ENCODE measurements at places on chromosomes 6 and 20. TPM values are rescaled to one million over a fixed set of nuclear protein-coding genes. Genes with fewer than 3 reads are reported as not detected.

DNA sequence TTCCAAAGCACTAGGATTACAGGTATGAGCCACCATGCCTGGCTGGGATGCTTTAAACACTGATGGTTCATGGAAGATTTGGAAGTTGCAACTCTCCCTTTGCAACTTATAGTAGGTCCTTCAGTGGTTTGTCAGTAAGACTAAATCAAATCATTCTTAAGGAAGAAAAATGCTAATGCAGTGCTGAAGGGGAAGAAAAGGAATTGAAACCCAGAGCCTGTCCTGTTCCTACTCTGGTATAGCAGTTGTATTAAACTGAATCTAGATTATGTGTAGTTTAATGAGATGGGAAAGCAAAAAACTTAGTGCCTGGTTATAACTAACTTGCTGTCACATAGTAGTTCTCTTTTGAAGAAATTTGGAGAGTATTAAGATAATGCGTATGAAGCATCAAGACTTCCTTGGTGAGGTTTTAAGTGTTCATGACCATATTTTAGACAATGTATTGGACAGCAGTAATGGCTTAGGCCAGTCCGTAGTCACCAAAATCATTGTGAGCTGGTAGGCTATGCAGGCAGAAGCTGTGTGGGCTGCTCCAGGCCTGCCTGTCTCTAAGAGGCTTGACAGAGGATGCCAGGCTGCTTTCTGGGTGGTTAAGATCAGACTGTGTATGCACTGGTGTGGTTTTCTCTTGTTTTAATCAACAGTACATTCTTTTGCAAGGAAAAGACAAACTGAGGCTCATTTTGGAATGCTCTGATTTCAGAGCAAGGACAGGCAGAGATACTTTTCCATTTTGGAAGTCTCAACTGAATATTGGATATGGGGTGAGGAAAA is 14.0 kb downstream of the PAQR8 start:
- DNase-seq = no peak

CLPSL2 gene
- not detected for total RNA-seq

GTPBP2 gene
- total RNA-seq = 60.9 TPM

IRAK1BP1 gene
- 4.3 TPM for total RNA-seq

DNA sequence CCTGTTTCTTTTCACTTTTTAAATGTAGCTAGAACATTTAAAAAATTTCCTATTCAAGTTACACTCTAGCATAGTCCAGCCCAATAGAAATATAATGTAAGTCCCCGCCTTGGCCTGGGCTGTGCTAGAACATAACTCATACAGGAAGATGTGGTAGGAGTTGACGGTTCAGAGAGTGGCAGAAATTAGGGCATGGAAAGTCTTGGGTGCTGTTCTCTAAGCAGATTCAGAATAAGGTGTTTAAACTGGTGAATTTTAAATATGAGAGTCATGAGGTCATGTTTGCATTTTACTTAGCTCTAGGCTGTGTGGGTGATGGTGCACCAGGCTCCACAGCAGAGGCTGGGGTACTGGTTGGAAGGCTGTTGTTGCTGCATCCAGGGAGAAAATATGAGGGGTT is 256.5 kb downstream of the FARS2 start:
- DNase-seq = no peak

- DNase-seq = peak; percentile 91
Observed at GRCh38 chr6:28218312-28219248, 6.5 kb upstream of the ZSCAN9 start.

LTA gene
- 2.4 TPM for total RNA-seq

GRCh38 chr6:113786168-113786567 is 71.0 kb upstream of the MARCKS start:
- DNase-seq = no peak

RIN2 gene
- 123 TPM for total RNA-seq

DNA sequence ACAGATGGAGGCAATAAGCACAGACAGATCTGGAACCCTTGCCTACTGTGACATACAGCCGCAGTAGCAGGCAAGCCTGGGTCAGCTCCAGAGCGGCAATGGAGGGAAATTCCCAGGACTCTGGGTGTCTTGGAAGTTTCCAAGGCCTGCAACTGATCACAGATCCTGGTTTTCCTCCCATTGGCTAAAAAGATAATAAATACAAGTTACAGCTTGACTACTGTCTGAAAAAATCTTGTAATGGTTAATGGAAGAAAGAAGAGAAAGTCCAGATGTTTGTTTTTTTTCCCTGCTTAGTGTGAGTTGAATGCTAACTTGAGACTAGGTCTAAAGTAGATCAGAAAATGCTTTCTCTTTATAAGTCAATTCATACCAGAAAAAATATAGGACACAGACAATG is 307.6 kb downstream of the ALDH8A1 start:
- no peak for DNase-seq

DNA sequence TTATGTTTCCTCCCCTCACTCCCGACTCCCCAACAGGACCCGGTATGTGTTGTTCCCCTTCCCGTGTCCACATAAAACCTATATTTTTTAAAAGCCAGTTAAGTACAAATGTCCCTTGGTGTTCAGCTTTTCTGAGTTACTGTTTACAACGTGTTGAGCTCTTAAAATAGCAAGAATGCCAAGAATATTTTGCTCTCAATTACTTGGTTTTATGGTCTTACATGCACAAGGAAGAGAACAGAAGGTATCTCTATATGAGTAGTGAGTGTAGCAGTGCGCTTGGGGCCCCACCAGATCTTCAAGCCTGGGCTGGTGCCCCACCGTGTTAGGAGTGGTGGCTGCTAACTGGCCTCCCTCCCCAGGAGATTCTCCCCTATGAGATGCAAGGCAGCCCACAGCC is 75.3 kb downstream of the RIN2 start:
- no peak for DNase-seq

GRCh38 chr6:1438471-1438881 is 49.1 kb downstream of the FOXF2 start:
- no peak for DNase-seq

DNA sequence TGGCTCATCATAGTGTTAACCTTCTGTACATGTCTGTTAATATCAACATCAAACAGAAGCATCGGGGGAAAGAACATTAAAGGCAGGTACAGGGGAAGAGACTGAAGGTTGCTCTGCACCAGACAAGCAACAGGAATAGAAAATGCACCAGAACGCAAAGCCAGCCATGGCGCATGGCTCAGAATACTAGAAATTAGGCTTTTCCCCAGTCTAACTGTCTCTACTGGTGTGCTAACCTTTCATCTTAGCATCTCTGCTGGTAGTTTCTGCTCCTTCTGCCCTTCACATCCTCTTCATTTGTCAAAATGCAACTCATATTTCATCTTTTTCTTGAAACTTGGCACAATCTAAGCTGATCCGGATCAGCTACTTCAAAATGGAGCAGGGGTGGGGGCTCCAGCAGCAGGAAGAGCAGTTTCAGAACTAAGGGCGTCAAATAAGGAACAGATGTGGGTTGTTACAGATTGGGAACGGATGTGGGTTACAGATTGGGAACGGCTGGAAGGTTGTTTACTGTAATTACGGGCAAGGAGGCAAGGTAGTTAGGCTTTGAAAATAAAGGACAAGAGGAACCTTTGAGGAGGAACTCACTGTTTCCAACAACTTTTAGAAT is 13.1 kb upstream of the RNASET2 start:
- DNase-seq = no peak

MATN4 gene
- not detected for total RNA-seq

GRCh38 chr20:63079971-63080370 is 73.2 kb upstream of the BHLHE23 start:
- DNase-seq = no peak

GRCh38 chr20:42901689-42902440 is 287.8 kb downstream of the PTPRT start:
- no peak for DNase-seq

- DNase-seq = no peak
Observed at GRCh38 chr6:13941902-13942301, 17.1 kb downstream of the RNF182 start.

GRCh38 chr20:1119128-1119505 is 715 bp downstream of the PSMF1 start:
- DNase-seq = no peak

OPN5 gene
- total RNA-seq = not detected

C6orf58 gene
- total RNA-seq = not detected

DNA sequence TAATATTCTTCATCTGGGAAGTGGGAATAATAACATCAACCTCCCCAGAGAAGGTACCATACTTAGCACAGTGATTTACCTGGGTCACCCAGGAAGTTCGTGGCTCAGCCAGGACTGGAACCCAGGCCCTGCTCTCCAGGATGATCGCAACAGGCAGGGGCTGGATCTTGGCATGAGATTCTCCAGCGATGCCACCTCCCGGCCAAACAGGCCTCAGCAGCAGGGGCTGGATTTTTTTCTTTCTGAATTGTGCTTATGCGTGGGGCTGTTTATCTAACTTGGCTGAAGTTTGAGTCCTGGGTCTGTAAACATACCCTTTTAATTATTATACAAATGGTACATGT is 129.5 kb upstream of the PTPN1 start:
- no peak for DNase-seq

GABRR1 gene
- not detected for total RNA-seq

DNA sequence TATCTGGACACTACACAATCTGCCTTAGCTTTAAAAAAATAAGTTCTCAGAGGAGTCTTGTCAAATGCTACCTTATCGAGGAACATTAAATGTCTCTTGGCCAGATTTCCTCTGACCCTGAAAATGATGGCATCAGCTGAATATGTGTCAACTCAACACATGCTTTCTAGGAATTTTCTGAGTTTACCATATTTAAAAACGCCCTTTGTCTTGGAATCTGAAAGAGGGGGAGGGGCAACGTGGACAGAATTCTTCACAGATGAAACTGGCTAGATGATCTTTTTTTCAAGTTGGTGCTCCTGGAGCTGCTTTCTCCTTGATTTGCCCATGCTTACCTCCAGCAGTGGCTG is 5.1 kb downstream of the SOX4 start:
- no peak for DNase-seq

FAM184A gene
- total RNA-seq = 1.9 TPM

- DNase-seq = no peak
Observed at GRCh38 chr6:89140347-89141156, 5.3 kb upstream of the PM20D2 start.

- no peak for DNase-seq
Observed at GRCh38 chr6:37906121-37906520, 86.6 kb downstream of the ZFAND3 start.

- no peak for DNase-seq
Observed at GRCh38 chr6:126537061-126537816, 197.3 kb downstream of the CENPW start.

DNA sequence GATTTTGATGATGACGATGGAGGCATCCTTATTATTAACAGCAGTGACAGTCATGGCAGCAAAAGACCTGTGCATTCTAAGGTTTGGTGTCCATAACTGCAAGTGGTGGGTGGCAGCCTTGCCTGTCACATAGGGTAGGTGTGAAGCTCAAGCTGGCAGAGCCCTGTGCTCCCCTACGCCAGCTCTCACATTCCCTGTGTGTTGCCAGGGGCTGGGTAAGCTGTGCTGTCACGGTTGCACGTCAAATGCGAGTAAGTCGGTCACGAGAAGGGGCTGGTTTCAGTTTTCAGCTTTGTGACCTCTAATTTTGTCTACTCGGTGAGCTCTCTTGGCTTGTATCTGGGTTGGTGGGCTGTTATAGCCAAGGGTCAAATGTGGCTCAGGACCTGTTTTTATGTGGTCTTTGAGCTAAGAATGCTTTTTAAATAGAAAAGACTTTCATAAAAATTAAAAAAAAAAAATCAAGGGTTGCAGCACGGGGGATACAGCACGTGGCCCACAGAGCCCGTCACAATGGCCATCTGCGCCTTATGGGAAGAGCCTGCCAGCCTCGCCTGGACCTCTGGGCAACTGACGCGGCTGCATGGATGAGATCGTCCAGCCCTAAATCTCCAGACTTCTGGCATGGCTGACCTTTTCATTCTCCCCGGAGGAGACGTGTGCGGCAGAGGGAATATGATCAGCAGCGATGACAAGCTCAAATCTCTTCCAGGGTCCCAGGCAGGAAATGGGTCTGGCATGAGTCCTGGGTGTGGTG is 148.5 kb downstream of the PHACTR3 start:
- peak; percentile 62 for DNase-seq

SLC52A3 gene
- total RNA-seq = 0.17 TPM

CLDN20 gene
- total RNA-seq = not detected

MTHFD1L gene
- 26.2 TPM for total RNA-seq

DNA sequence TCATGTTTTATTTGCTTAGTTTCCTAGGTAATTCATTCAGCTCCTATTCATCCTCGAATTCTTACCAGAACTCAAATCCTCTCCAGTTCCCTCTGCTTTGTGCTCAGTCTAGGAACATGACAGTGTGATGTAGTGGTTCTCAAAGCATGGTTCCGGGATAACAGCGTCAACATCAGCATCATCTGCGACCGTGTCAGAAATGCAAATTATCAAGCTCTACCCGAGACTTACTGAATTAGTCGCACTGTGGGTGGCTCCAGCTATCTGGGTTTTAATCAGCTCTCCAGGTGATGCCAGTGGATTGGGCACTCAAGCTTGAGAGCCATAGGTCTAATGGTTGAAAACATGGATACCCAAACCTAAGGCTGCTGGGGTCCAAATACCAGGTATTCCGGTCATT is 7.7 kb upstream of the STK35 start:
- DNase-seq = no peak
